ENCODE measurements at places on chromosomes 13 and 19. TPM values are rescaled to one million over a fixed set of nuclear protein-coding genes. Genes with fewer than 3 reads are reported as not detected.

RNF17 gene
- total RNA-seq: not detected

CATSPERD gene
- not detected for total RNA-seq

ZNF534 gene
- not detected for total RNA-seq

RBM42 gene
- 53.1 TPM for total RNA-seq

IGFL3 gene
- not detected for total RNA-seq

GRCh38 chr19:18251587-18252369, 22.5 kb downstream of the IQCN start:
- peaks cover 29% of the 10 kb centered on the region for H3K4me1 ChIP-seq
- H3K27me3 ChIP-seq: peaks cover 8% of the 10 kb centered on the region
- H3K4me3 ChIP-seq: no peak overlapping the region
- H3K27ac ChIP-seq: no peak overlapping the region

DNA sequence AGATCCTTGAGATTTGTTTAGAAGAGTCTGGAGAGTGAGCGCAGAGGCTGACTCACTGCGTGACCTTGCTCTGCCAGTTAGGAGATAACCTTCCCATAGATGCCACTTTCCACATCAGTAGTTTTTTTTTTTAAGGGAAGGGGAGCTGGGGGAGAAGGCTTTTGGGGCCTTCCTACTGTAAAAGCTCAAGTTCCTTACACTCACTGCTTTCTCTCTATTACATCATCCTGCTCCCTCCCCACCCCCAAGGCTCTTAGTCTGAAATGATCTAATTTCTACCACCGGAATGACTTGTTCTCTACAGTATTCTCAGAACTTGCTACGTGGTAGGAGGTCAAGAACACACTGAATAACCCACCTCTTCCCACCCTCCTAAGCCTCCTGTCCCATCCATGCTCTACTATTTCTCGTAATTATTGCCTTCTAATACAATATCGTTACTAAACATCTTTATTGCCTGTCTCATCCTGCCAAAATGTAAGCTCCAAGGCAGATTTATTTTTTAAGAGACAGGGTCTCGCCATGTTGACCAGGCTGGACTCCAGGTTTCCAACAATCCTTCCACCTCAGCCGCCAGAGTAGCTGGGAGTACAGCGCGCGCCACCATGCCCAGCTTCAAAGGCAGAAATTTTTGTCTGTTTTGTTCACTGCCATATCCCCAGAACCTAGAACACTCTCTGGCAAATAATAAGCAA, 1.2 kb downstream of the LONP1 start:
- H3K4me1 ChIP-seq: peaks cover 12% of the 10 kb centered on the region
- no peaks in the 10 kb centered on the region for H3K36me3 ChIP-seq
- H3K27me3 ChIP-seq: no peaks in the 10 kb centered on the region
- H3K4me3 ChIP-seq: peak overlapping the region; percentile 100
- DNase-seq: no peak

- DNase-seq: no peak
- H3K27me3 ChIP-seq: peaks cover 23% of the 10 kb centered on the region
- H3K36me3 ChIP-seq: no peaks in the 10 kb centered on the region
- H3K4me3 ChIP-seq: no peak overlapping the region
Measured at GRCh38 chr19:485077-485476, 11.2 kb upstream of the MADCAM1 start.

DNA sequence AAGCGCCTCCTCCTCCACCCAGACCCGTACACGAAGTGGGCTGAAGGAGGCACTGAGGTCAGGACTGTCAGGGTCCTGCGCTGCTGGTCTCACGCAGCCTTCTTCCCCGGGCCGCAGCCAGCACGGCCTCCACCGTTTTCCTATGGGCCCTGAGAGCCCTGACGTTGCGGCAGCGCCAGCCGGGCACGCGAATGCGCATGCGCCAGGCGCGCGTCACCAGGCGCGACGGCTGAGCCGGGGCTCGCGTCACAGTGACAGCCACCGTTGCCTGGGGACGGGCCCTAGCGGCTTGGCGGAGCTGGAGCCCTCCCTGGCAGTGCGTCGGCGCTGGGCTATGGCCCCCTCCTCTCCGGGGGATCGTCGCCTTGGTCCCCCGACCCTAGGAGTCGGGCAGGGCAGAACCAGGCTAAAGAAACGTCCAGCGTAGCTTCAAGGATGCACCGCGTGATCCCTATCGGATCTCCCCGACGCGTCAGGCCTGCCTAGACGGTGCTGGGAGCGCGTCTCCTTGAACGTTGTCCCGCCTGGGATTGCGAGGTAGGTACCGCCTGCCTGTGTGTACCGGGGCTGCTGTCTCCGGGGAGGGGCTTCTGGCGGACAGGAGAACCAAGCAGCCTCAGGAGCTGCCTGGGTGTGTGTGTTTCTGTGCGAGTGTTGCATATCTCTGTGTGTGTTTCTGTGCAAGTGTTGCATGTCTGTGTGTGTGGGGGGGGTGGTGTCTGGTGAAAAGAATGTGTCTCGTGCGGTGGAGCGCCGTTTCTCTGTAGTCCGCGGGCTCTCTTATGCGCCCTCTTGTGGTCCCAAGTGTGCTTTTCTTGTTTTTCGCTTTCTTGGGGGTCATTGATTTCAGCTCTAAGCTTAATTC, 43.2 kb downstream of the ZNF571 start:
- H3K4me1 ChIP-seq: no peaks in the 10 kb centered on the region
- peak overlapping the region; percentile 40 for H3K4me3 ChIP-seq
- H3K27me3 ChIP-seq: no peaks in the 10 kb centered on the region

- no peak for DNase-seq
- H3K4me3 ChIP-seq: no peak overlapping the region
- no peaks in the 10 kb centered on the region for H3K36me3 ChIP-seq
- no peak overlapping the region for H3K27ac ChIP-seq
- H3K4me1 ChIP-seq: peaks cover 16% of the 10 kb centered on the region
Measured at GRCh38 chr19:44308011-44308410, 3.2 kb upstream of the ZNF235 start.

GRCh38 chr13:85266771-85267170, 532.4 kb downstream of the SLITRK6 start:
- no peak overlapping the region for H3K4me3 ChIP-seq
- no peaks in the 10 kb centered on the region for H3K36me3 ChIP-seq
- H3K27me3 ChIP-seq: no peaks in the 10 kb centered on the region
- no peak for DNase-seq
- no peak overlapping the region for H3K27ac ChIP-seq

Measured in transverse colon (tissue), 4 donors.